Kidney epithelial cell (primary cell): ENCODE measurements at places on chromosomes 7 and 10. TPM values are rescaled to one million over a fixed set of nuclear protein-coding genes. Genes with fewer than 3 reads are reported as not detected.

Gene SPDYE18
- total RNA-seq, result 0.08 TPM in 1 of 2 replicates, not detected in the other

- no peak for DNase-seq
Measured at GRCh38 chr7:19470031-19470430, 238.8 kb downstream of the POLR1F start.

DNA sequence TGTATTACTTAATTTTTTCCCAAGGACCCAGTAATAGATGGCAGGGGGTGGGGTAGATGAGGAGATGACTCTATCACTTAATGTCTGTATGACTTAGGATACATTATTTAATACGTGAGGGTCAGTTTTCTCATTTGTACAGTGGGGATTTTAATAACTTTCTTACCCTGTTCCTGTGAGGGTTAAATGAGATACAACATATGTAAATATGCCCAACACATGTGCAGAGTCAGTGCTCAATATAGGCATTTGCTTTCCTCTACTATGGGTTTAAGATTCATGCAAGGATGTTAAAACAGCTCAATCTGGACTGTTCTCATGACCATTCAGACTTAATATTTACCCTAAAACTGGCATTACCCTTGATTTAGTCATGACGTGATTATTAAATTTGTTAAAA is 31.2 kb downstream of the ST7 start:
- DNase-seq, result no peak

DNA sequence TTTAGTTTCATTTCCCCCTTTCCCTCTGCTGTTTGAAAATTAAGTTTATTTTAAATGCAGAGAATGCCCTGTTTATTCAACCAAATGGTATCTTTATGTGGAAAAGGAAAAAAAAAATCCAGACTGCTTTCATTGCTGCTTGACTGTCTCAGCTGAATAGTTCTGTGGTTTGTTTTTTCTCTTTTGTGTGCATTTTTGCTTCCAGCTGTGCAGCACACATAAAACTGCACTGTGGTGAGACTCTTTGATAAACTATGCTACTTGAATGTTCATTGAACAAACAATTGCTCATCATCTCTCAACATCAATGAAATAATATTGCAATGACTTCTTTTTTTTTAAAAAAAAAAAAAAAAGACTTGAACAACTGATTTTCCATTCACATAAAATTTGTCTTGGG is 78.6 kb upstream of the GLI3 start:
- peak; percentile 62 for DNase-seq

Gene TRIM50
- not detected in 2 replicates for total RNA-seq

Gene MYH16
- total RNA-seq, result 0.89 and 5.6 TPM in 2 replicates

GRCh38 chr7:140778975-140779374 is 82.5 kb downstream of the NDUFB2 start:
- DNase-seq, result no peak

Gene TBC1D12
- total RNA-seq, result 6.7 and 14.2 TPM in 2 replicates

Gene NUTM2A
- total RNA-seq, result 3.3 and 4.9 TPM in 2 replicates

- DNase-seq, result no peak
Measured at GRCh38 chr7:5278766-5279165, 4.0 kb upstream of the SLC29A4 start.

DNA sequence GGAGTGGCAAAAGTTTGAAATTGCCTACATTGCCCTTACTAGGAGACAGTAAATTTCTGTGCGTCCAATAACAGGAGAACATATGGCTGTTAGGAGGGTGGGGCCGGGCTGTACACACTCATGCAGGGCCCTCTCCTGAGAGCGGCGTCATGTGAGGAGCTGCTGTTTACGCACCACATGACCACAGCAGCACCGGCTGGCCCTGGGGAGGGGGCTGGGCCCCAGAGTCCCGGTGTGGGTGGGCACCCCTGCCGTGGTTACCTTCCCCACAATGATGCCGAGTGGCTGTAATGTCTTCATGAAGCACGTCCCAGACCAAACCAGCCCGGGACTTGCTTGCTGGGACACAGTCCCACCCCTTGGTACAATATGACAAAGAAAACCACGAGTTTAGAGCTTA is 308.7 kb downstream of the DNAJB6 start:
- DNase-seq, result no peak

Gene HKDC1
- total RNA-seq, result 125 and 126 TPM in 2 replicates

- no peak for DNase-seq
Measured at GRCh38 chr7:118281196-118281595, 56.7 kb downstream of the ANKRD7 start.

Gene ACTL6B
- not detected in 2 replicates for total RNA-seq

- no peak for DNase-seq
Measured at GRCh38 chr10:102824664-102825063, 12.5 kb downstream of the CYP17A1 start.

DNA sequence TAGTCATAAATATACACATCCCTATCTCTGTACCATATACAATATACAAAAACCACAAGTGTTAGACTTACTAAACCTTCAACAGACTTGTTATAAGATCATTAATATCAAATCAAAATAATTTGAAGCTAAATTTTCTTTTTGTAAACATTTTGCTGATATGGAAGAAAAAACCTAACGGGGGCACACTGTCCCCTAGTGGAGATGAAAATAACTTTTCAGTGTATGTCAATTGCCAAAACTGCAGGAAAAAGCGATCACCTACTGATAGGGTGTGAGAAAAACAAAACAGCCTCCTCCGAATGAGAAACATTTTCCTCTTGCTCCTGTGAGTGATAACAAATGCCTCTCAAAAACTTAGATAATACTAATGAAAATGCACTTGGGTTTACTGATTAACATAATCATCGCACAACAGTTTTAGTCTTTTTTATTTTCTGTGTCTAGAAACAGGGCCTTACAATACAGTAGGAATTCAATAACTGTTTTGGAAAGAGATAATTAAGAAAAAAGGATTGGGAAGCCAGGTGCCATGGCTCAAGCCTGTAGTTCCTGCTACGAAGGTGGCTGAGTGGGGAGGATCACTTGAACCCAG is 322.7 kb downstream of the CRPPA start:
- no peak for DNase-seq

Gene NFE2L3
- 53.8 and 57.1 TPM in 2 replicates for total RNA-seq
